ENCODE measurements at places on chromosomes 1 and 21. TPM values are rescaled to one million over a fixed set of nuclear protein-coding genes. Genes with fewer than 3 reads are reported as not detected.

LRRC53 gene
- total RNA-seq = not detected

KCNJ9 gene
- not detected for total RNA-seq

RAB3B gene
- 6.7 TPM for total RNA-seq

MMP23B gene
- total RNA-seq = 0.79 TPM

MTARC1 gene
- 5.1 TPM for total RNA-seq

CDK11A gene
- 10.9 TPM for total RNA-seq

PDE9A gene
- 1.4 TPM for total RNA-seq

CD53 gene
- not detected for total RNA-seq

F13B gene
- not detected for total RNA-seq

HCN3 gene
- 1.3 TPM for total RNA-seq

WNT2B gene
- 0.65 TPM for total RNA-seq

CD5L gene
- not detected for total RNA-seq

DNAJC28 gene
- total RNA-seq = 0.42 TPM

UBE2J2 gene
- total RNA-seq = 43.3 TPM

HSD3B1 gene
- total RNA-seq = not detected

VHLL gene
- total RNA-seq = not detected

NKAIN1 gene
- total RNA-seq = not detected

GNG4 gene
- 0.05 TPM for total RNA-seq

PYHIN1 gene
- total RNA-seq = not detected

STYXL2 gene
- total RNA-seq = not detected

IFI44L gene
- total RNA-seq = 0.28 TPM

MGST3 gene
- 109 TPM for total RNA-seq

FAM72A gene
- 7.1 TPM for total RNA-seq

TRIM67 gene
- total RNA-seq = not detected

PROX1 gene
- 0.28 TPM for total RNA-seq

FAM163A gene
- total RNA-seq = not detected

OR2L13 gene
- total RNA-seq = not detected

FAM72D gene
- 2.0 TPM for total RNA-seq

DAB1 gene
- not detected for total RNA-seq

PDC gene
- total RNA-seq = not detected
